ENCODE measurements at places on chromosomes 6 and 20.

- no peak for DNase-seq
Observed at GRCh38 chr6:132750455-132751248, 7.1 kb downstream of the VNN2 start.

DNA sequence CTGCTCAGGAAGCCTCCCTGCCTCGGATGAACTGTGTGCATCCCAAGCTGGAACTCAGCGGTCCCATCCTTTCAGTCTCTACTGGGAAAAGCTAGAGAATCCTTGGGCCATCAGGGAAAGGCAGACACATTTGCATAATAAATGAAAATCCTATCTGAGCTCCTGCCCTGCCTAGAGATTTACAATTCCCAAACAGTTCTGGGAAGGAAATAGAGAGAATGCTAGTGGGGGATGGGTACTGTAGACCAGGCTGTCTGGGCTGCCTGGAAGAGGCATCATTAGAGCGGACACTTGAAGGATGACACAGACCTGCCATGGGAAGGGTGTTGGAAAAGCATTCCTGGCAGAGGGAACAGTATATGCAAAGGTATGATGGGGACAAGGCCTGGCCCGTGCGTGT is 44.3 kb downstream of the TFAP2C start:
- DNase-seq: no peak

- DNase-seq: no peak
Observed at GRCh38 chr20:44223721-44224120, 13.2 kb upstream of the OSER1 start.

DNA sequence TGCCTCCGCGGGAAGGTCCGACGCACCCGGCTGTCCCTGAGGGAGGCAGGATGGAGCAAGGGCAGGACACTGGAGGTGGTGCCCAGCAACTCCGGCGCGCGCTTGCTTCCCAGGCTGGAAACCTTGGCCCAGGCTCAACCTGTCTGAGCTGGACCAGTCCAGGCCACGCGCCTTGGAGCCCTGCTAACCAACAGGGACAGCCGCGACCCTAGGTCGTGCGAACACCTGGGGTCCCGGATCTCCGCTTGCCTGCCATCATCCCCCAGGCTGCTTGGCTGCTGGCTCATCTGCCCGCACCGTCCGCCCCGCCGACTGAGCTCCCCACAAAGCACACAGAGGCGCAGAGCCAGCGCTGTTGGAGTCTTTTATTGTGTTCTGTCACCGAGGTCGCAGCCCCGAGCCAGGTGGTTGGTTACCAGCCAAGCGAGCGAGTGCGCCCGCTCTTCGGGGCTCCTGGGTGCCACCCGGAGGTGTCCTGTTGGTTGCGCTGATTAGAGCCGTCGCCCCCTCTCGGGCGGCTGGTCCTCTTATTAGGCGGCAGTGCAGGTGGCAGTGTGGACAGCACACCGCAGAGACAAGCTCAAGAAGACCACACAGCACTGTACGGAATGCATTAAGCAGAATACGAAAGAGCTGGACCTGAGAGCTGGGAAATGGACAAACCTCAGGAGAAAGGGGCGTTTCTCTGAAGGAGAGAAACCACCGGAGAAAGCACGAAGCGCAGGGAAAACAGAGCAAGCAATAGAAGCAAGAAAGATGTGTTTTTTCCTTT is 3.8 kb downstream of the COL12A1 start:
- DNase-seq: no peak

- DNase-seq: no peak
Observed at GRCh38 chr20:47713163-47713562, 72.1 kb downstream of the SULF2 start.

DNA sequence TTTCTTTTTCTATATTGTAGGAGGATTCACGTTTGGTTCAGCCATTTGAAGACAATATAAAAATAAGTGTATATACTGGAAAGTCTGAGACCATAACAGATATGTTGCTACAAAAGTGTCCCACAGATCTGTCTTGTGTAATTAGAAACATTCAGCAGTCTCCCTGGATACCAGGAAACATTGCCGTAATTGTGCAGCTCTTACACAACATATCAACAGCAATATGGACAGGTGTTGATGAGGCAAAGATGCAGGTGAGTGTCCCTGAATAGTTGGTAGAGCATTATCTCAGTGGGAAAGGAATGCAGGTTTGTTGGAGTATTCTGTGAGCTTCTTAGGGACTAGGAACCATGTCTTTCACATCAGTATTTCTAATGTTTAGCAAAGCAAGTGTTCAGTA is 18.3 kb upstream of the ADGRF4 start:
- no peak for DNase-seq

- DNase-seq: no peak
Observed at GRCh38 chr6:158828807-158829206, 9.6 kb upstream of the EZR start.

DNA sequence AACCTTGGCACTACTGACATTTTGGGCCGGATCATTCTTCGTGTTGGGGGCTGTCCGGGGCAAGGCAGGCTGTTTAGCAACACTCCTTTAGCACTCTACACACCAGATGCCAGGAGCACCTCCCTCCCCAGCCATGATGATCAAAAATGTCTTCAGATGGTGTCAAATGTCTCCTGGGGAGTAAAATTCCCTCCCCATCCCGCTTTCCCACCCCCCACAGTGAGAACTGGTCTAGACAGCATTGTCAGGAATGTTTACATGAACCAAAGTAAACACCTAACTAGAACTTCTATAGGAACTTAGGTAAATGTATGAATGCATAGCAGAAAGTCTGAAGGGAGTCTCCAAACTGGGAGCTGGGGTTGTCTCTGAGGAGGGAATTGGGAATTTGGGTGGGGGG is 70.0 kb upstream of the TOP1 start:
- no peak for DNase-seq

- DNase-seq: no peak
Observed at GRCh38 chr6:158008864-158009113, 27.1 kb downstream of the SYNJ2 start.

Data from activated CD4-positive, alpha-beta memory T cell treated with anti-CD3 and anti-CD28 coated beads for 36 hours (primary cell).